ENCODE measurements at places on chromosomes 1 and 21. TPM values are rescaled to one million over a fixed set of nuclear protein-coding genes. Genes with fewer than 3 reads are reported as not detected.
A peak's percentile ranks its signal among the peaks of the same experiment; 100 is the strongest.

SPRR1B gene
- total RNA-seq, result not detected

DNA sequence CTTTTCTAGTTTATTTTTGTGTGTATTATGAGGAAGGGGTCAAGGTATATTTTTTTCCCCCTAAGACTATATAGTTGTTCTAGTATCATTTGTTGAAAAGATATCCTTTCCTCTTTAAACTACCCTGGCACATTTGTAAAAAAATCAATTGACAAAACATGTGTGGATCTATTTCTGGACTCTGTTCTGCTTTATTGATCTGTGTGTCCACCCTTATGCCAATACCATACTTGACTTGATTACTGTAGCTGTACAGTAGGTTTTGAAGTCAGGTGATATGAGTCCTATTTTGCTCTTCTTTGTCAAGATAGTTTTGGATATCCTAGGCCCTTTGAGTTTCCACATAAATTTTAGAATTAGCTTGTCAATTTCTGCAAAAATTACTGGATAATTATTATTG, 21.2 kb upstream of the SOX13 start:
- no peak for DNase-seq

DNA sequence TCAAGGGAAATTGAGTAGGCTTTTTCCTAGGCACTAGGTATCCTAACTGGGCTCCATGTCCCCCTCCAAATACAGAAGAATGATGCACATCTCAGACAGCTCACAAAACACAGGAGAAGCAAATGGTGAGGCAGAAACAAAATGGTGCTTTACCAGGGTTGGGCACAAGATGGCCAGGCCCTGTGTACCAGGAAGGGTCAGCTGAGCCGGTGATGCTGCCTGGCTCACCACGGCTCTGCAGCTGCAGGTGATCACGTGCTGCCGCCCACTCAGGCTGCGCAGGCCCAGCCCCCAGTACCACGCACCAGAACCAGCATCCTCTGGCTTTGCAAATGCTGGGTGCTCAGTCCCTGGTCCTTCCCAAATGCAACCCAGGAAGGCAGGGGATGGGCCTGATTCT, 993 bp upstream of the DSCAM start:
- DNase-seq, result no peak

DNA sequence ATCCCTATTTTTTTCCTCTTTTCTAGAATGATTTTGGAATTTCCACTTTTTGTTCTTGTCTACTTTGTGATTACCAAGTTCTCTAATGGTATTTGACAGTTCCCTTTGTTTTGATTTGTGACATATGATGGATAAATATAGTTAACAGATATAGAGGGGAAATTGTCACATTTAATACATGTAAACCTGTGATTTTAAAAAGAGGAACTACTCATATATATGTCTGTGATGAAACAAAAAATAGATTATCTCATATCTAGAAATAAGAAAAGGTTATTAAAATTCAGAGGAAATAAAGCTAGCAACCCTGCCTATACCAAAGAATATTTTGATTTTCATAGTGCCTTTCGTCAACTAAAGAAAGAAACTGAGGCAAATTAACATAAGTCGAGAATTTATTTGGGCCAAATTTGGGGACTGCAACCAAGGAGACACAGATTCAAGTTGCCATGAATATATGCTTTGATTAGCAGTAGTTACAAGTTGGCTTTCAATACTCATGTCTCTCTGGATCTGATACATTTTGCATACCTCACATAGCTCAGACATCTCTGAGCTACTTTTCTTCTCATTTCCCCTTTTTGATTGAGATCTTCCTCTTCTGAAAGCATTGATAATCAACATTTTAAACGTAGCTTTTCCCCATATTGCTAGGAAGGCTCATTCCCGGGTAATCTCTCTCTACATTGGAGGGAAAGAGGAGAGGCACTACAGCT, 15.6 kb upstream of the C21orf91 start:
- no peak for DNase-seq

C1orf94 gene
- not detected for total RNA-seq

AK4 gene
- 19.9 TPM for total RNA-seq

DNA sequence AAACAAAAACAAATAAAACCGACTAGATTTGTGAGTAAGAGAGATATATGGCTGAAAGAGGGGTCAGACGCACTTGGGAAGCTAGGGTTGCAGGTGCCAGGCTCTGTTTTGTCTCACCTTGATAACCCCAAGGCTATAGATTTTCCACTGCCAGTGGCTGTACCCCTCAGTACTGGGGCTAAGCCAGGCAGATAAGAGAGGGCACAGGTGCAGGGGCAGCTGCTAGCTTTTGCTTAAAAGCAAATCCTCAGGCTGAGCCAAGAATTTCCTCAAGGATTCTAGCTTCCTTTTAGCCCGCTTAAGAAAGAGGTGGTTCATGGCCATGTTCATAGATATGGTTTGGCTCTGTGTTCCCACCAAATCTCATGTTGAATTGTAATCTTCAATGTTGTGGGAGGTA, 57.9 kb downstream of the OVGP1 start:
- DNase-seq, result no peak

DNA sequence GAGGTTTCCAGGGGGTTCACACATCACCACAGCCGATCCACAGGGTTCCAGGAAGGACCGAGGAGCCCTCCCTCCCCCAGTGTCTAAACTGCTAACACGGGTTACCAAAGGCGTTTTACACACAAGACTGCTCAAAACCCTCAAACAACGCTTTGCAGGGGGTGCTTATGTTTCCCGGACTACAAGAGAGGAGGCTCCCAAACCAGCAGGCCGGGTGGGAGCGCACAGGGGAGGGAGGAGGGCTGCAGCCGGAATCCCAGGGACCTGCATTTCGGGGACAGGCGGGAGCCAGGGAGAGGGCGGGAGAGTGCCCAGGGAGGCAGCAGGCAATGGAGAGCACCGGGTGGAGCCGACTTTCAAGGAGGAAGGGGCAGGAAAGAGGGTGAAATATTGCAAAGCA, 50.8 kb downstream of the ACBD3 start:
- no peak for DNase-seq

DNA sequence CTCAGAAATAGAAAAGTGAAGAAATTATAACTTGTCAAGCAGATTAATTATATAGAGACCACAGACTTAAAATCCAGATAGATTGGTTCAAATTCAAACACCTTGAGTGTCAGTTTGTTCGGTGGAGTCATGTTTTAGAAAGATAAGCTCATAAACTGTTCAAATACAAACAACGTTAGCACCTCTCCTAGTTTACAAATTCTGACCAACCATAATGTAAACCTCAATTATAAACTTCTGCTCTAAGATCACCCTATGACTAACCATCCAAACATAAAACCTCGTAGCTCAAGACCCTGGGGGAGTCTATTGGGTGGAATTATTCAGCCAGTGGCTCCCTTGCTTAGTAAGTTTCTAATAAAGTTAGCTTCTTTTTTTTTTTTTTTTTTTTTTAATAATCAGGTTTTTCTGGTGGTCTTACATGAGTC, 12.4 kb downstream of the CBR1 start:
- DNase-seq, result no peak

DNA sequence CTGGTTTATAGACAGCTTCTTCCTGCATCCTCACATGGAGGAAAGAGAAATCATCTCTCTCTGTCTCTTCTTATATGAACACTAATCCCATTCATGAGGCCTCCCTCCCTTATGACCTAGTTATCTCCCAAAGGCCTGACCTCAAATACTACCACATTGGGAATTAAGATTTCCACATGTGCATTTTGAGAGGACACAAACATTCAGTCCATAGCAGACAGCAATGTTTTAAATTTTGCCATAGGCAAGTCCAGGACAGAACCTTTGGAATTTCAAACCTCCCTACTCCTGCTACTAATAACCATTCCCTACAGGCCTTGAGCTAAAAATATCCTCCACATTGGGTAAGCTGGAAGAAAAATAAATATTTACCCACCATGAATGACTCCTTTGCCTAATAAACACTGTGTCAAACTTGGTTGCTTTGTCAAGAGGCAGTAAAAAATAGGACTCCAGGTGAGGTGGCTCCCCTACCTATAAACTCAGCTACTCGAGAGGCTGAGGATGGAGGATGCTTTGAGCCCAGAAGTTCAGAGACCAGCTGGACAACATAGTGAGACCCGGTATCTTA, 113.7 kb downstream of the ZNF281 start:
- DNase-seq, result no peak

GRCh38 chr1:65355031-65355712, 45.8 kb downstream of the DNAJC6 start:
- DNase-seq, result no peak

DNA sequence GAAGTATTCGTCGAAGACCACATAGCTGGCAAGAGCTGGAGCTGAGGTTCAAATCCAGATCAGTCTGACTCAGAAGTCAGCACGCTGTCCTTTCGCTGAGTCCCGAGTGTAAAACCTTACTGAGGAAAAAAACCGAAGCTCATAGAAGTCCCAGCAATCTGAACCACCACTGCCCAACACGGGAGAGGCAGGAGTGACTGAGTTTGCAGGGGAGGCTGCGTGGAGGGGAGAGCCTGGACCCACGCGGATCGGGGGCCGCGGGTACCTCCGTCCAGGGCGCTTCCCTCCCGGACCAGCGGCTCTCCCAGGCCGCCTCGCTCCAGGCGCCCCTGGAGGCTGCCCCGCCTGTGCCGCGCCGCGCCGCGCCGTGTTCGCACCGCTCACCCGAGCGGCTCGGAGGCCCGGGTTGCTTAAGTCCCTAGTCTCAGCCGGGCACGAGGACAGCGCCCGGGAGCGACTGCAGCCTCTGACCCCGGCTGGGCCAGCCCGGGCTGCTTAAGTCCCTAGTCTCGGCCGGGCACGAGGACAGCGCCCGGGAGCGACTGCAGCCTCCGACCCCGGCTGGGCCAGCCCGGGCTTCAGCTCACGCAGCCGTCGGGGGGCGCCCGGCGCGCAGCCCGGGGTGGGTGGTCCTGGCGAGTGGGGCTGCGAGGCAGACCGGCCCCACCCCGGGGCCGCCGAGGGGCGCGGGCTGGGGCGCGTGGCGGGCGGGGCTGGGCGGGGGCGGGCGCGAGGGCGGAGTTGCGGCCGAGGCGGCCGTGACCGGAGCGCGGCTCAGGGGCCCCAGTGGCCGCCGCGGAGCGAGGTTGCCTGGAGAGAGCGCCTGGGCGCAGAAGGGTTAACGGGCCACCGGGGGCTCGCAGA, at the start of gene ADAMTSL4:
Gene ADAMTSL4, plus strand, starts transcription at position 777 of the 864 bp plus-strand sequence. CDS start 2,881 bp downstream, outside the sequence.
- no peak for DNase-seq

DNA sequence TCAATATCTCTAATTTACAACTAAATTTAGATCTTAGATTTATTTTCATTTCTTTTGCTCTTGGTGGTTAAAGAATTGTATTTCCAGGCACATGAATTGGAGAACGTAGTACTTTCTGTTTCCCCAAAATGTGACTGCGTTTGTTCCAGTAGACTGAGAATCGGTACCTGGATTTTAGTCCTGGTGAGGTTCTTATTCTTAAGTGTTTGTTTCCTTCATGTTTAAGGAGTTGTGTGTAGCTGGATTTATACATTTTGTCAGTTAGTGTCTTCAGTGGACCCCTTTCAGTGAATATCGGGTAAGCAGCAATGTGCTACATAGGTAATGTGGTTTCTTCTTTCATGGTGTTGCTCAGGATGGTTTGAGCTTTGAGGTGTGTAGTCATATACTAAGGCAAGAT, 6.8 kb downstream of the MIER1 start:
- no peak for DNase-seq

DNA sequence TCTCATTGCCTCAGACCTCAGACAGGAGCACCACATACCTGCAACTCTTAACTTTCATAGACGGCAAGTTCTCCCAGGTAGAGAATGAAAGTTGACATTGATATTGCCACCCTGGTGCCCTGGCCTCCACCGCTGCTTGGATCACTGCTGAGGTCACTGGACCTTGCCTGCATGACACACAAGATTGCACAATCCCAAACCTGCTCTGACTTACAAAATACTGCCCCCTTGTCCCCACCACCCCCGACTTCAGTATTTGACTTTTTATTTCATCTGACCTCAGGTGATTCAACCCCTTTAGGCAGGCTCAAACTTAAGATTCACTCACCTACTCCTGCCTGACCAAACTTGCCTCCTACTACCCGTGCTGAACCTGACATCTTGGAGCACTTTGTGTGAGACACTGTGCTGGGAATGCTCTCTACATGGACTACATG, 43.1 kb upstream of the S1PR1 start:
- DNase-seq, result no peak

DNA sequence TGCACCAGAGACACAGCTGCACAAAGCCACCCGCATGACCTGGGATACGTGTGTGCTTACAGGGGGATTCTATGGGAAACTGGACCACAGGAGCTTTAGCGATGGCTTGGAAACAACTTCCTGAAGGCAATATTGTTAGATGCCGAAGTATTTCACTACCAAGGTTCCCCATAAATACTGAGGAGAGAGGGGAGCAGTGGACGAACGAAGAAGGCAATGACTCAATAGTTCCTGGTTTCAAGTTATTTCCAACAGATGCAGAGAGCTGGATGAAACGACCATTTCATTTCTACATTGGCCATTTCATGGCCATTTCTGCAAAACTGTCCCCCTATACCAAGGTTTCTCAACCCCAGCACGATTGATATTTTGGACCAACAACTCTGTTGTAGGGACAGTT, 61.3 kb downstream of the CD34 start:
- DNase-seq, result no peak

GRCh38 chr1:8015036-8015808, 10.9 kb downstream of the ERRFI1 start:
- peak; percentile 89 for DNase-seq

DNA sequence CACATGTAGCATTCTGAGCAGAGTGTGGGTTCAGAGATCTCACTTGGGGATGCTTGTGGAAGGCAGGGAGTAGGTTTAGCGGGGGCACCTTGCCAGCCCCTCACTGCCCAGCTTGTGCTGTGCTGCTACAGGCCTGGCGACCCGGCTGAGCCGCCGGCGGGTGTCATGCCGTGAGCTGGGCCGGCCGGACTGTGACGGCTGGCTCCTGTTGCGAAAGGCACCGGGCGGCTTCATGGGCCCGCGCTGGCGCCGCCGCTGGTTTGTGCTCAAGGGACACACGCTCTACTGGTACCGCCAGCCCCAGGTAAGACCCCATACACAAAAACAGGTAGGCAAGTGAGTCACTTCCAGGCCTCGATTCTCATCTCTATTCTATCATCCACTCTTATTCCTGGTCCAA, 5.5 kb upstream of the CATSPER4 start:
- no peak for DNase-seq

DNA sequence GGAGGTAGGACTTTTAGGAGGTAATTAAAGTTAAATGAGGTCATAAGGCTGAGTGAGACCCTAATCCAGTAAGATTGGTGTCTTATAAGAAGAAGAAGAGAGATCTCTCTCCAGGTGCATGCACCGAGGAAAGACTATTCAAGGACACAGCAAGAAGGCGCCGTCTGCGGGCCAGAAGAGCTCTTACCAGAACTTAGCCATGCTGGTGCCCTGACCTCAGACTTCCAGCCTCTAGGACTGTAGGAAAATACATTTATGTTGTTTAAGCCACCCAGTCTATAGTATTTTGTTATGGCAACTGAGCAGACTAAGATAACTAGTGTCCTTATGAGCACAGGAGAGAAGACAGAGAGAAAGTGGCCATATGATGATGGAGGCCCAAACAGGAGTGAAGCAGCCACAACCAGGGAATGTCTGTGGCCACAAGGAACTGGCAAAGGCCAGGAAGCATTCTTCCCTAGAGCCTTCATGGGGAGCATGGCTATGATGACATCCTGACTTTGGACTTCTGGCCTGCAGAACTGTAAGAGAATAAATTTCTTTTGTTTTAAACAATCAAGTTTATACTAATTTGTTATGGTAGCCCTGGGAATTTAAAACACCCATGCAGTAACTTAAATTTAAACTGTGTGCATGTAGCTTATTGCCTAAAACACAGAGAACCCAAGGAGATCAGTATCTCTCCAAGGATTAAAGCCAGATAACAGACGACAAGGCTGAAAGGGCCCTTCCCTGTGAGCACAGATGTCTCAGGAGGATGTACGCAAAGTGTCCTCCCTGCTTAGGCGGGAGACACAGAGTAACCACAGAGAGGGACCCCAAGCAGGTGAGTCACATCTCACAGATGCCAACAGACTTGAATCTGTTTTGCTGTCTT, 9.9 kb upstream of the CD58 start:
- DNase-seq, result no peak

OR2T29 gene
- total RNA-seq, result not detected

All from tibial nerve (tissue), 4 donors.